Left lung (tissue), 14 donors: ENCODE measurements at places on chromosomes 12 and 14. TPM values are rescaled to one million over a fixed set of nuclear protein-coding genes. Genes with fewer than 3 reads are reported as not detected.

- DNase-seq: no peak
- no peaks in the 10 kb centered on the region for H3K4me1 ChIP-seq
- H3K4me3 ChIP-seq: no peak overlapping the region
Measured at GRCh38 chr12:102629262-102629888, 149.0 kb upstream of the IGF1 start.

Gene PIANP
- 5.6 TPM for polyA plus RNA-seq

DNA sequence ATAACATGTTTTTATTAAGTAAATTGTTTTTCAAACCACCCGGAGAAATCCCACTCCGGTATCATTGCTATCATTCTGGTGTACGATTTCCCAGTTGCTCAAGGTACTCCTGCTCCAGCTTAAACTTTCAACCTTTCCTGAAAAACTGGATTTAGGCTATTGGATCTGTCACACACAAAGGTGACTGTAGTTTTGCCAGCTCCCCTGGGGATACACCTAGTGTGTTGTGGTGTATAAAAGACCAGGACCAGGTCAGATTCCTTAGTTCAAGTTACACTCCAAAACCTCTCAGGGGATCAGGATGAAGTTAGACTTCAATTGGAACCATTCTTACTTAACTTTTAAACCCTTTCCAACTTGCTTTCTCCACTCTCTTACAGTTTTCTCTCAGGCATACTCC, 303.9 kb downstream of the NOVA1 start:
- H3K4me3 ChIP-seq: no peak overlapping the region
- no peak for DNase-seq
- no peaks in the 10 kb centered on the region for H3K27me3 ChIP-seq
- H3K36me3 ChIP-seq: no peaks in the 10 kb centered on the region

Gene SLCO1B1
- polyA plus RNA-seq: not detected

Gene KRT78
- 0.21 TPM for polyA plus RNA-seq

DNA sequence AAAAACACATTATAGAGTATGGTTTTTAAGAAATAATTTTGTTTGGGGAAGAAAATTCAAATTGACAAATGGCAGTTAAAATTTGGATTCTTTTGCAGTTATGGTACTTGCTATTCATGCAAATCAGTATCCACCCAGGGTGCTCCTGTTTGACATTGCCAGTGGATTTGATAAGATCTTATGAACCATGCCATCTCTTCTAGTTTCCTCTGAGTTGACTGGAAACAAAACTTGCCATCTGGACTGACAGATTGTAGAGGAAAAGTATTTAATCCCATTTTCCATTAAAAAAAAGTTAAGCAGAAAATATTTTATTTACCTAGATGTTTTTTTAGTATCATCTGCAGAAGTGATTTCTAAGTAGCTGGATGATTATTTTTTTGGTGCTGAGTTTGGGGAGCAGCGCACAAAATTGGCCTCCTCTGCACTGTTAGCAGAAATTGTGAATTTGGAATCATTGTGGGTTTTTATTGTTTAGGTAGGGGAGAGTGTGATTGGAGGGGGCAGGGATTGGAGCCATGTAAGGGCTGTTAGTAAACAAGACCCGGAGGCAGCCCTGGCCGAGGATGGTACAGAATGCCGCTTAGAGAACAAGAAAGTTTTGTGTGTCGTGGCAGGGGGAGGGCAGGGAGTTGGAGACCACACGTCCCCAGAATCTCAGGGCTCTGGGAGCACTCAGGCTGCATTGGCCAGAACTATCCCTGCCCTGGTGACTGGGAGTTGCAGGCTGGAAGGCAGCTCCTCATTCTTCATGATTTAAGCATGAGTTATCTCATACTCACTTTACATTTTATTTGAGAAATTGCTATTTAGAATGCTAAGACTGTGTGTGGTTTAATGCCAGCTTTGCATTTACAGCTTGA, 56.6 kb downstream of the WDR20 start:
- no peak overlapping the region for H3K4me3 ChIP-seq
- H3K4me1 ChIP-seq: peaks cover 27% of the 10 kb centered on the region
- DNase-seq: no peak
- no peak overlapping the region for H3K27ac ChIP-seq
- peaks cover 52% of the 10 kb centered on the region for H3K36me3 ChIP-seq

- H3K4me3 ChIP-seq: no peak overlapping the region
- no peaks in the 10 kb centered on the region for H3K27me3 ChIP-seq
- H3K4me1 ChIP-seq: peaks cover 55% of the 10 kb centered on the region
- no peak overlapping the region for H3K27ac ChIP-seq
- DNase-seq: no peak
- no peaks in the 10 kb centered on the region for H3K36me3 ChIP-seq
Measured at GRCh38 chr12:50507930-50508329, 3.1 kb downstream of the DIP2B start.

Gene CD69
- polyA plus RNA-seq: 7.0 TPM

Gene CISTR
- not detected for polyA plus RNA-seq

Gene PLEKHD1
- 0.17 TPM for polyA plus RNA-seq

DNA sequence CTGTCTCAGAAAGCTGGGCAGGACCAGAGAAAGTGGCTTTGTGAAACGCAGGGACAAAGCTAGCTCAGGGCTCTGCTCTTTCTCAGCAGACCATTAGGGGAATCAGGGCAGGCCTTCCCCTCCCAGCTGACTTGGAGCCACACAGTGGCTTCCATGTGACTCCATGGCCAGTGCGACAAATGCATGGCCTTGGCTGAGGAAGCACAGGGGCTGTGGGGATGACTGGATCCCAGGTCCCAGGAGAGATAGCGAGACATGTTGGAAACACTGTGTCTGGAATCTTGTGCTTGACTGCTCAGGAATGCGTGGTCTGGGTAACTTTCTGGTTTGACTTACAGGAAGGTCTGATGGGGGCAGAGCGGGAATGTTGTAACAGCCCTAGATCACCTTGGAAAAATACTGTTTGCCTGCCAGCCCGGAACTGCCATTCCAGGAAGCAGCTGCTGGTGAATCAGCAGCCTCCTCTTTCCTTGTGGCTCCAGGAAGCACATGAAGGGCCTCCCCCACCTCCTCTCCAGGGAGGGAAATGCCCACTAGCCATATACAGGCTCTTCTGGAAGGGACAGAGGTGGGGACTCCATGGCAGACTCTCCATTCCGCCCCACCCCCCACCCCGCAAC, 133.5 kb upstream of the HIF1A start:
- H3K4me1 ChIP-seq: peaks cover 74% of the 10 kb centered on the region
- DNase-seq: no peak
- no peaks in the 10 kb centered on the region for H3K36me3 ChIP-seq
- no peak overlapping the region for H3K4me3 ChIP-seq
- no peaks in the 10 kb centered on the region for H3K27me3 ChIP-seq

Gene VRTN
- polyA plus RNA-seq: not detected

Gene NOXRED1
- polyA plus RNA-seq: 2.1 TPM

Gene TBX3
- polyA plus RNA-seq: 104 TPM

Gene PLA2G1B
- 1.5 TPM for polyA plus RNA-seq

- H3K27me3 ChIP-seq: no peaks in the 10 kb centered on the region
- DNase-seq: no peak
- peak overlapping the region; percentile 92 for H3K27ac ChIP-seq
- peaks cover 46% of the 10 kb centered on the region for H3K4me1 ChIP-seq
Measured at GRCh38 chr12:8033153-8034044, 883 bp downstream of the FOXJ2 start.

DNA sequence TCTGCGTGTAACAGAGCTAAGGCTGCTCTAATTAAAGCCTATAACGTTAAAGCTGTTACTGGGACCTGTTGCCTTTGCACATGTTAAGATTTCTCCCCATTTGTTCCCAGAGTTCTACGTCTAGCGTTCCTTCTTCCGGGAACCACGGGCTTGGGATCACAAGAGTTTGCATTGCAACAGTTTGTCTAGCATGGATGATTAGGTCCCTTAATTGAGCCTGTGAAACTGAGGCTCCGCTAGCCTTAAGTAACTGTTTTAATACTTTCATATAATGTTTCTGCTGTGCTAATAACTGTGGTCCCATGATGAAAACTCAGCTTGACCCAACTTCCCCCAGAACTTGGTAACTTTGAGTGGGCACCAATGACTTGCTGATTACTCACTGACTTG, 16.7 kb upstream of the LYZ start:
- no peaks in the 10 kb centered on the region for H3K4me1 ChIP-seq
- DNase-seq: no peak
- no peaks in the 10 kb centered on the region for H3K36me3 ChIP-seq
- peak overlapping the region; percentile 51 for H3K27ac ChIP-seq
- H3K27me3 ChIP-seq: no peaks in the 10 kb centered on the region
- H3K4me3 ChIP-seq: peak overlapping the region; percentile 33

DNA sequence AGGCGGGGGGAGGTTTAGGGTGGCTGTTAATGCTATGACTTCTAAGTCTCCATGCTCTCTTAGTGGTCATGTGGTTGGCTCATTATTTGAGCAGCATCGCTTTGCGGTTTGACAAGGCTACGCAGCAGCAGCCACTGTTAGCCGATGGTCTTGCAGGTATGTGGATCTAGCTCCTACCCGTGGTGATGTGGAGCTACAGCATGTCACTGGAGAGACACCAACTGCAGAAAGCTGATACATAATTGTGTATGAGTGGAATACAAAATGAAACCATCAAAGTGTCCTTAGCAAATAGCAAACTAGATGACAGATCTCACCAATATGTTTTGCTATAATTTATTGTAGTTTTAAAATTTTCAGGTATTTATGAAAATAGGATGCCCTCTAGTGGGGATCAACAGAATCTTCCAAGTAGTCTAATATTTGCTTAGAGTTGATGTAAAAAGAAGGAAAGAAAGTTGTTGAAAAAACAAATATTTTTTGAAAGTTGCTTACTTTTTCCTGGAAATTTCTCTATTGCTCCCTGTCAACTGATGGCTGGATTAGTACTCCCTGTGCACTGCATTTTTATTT, 94.9 kb downstream of the NAV3 start:
- H3K36me3 ChIP-seq: no peaks in the 10 kb centered on the region
- H3K4me3 ChIP-seq: no peak overlapping the region
- no peak overlapping the region for H3K27ac ChIP-seq
- DNase-seq: peak; percentile 87

DNA sequence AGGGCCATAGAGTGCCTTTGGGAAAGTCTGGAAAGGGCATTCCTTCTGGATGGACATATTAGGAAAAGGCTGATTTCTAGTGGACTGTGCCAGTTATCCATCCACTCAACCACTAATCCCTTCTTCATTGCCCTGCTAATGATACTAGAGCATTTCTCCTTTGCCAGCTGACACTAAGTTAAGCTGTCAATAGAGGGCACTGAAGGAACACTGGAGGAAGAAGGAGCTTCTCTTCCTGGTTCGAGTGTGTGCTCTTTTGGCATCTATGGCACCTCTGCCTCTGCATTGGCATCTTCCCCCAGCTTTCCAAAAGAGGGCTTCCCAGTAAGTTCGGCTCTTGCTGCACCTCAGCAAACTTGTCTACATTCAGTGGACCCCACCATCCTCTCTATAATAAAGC, 165.4 kb downstream of the DERA start:
- H3K4me3 ChIP-seq: no peak overlapping the region
- no peak for DNase-seq
- no peaks in the 10 kb centered on the region for H3K27me3 ChIP-seq
- H3K27ac ChIP-seq: no peak overlapping the region
- no peaks in the 10 kb centered on the region for H3K4me1 ChIP-seq

- H3K36me3 ChIP-seq: no peaks in the 10 kb centered on the region
- H3K27ac ChIP-seq: no peak overlapping the region
- no peaks in the 10 kb centered on the region for H3K27me3 ChIP-seq
- no peak overlapping the region for H3K4me3 ChIP-seq
- DNase-seq: no peak
- no peaks in the 10 kb centered on the region for H3K4me1 ChIP-seq
Measured at GRCh38 chr14:101196795-101197590, 293.5 kb upstream of the RTL1 start.

GRCh38 chr12:19517583-19517982, 78.3 kb downstream of the AEBP2 start:
- no peaks in the 10 kb centered on the region for H3K27me3 ChIP-seq
- H3K4me1 ChIP-seq: no peaks in the 10 kb centered on the region
- H3K27ac ChIP-seq: no peak overlapping the region
- no peak for DNase-seq
- peaks cover 33% of the 10 kb centered on the region for H3K36me3 ChIP-seq
- H3K4me3 ChIP-seq: no peak overlapping the region

- H3K27me3 ChIP-seq: no peaks in the 10 kb centered on the region
- peaks cover 36% of the 10 kb centered on the region for H3K4me1 ChIP-seq
- no peaks in the 10 kb centered on the region for H3K36me3 ChIP-seq
- DNase-seq: no peak
- H3K27ac ChIP-seq: peak overlapping the region; percentile 68
Measured at GRCh38 chr12:93784339-93785086, 107.3 kb downstream of the CRADD start.

GRCh38 chr14:43939836-43940235, 567.2 kb downstream of the FSCB start:
- no peak overlapping the region for H3K4me3 ChIP-seq
- H3K36me3 ChIP-seq: no peaks in the 10 kb centered on the region
- H3K27me3 ChIP-seq: no peaks in the 10 kb centered on the region

DNA sequence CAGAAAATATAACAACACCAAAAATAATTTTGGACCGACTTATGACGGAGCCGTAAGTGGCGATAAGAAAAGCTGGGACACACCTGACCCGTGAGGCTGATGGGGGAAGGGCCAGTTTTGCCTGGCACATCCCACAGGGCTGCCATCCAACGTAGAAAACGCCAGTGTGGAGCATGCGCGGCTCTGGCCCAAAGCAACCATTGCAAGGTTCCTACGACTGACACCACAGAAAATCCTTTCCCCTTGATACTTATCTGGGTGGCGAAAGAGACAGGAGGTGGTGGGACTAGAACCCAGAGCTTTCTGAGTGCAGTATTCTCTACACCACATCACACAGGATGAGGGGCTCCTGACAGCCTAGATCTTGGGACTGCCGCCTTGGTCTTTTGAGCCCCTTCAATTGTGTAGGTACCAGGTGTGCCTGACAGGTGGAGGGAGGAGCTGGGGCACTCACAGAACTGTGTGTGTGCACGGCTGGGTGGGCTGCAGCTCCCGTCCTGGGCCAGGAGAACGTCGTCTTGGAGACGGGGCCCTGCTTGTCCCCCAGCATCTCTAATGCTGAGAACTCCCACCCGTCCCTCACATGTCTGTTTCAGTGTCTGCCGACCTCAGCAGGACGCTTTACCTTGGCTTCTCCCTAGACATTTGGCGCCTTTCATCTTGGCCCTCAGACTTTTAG, 17.4 kb upstream of the CACNA2D4 start:
- peak overlapping the region; percentile 62 for H3K27ac ChIP-seq
- H3K27me3 ChIP-seq: peaks cover 12% of the 10 kb centered on the region
- no peak overlapping the region for H3K4me3 ChIP-seq
- DNase-seq: no peak
- H3K36me3 ChIP-seq: no peaks in the 10 kb centered on the region

GRCh38 chr12:70270108-70270507, 26.9 kb downstream of the CNOT2 start:
- H3K4me1 ChIP-seq: peaks cover 38% of the 10 kb centered on the region
- no peaks in the 10 kb centered on the region for H3K27me3 ChIP-seq

- H3K4me1 ChIP-seq: peaks cover 15% of the 10 kb centered on the region
- no peaks in the 10 kb centered on the region for H3K27me3 ChIP-seq
- peaks cover 44% of the 10 kb centered on the region for H3K36me3 ChIP-seq
- peak overlapping the region; percentile 100 for H3K27ac ChIP-seq
Measured at GRCh38 chr14:22919601-22919921, 612 bp upstream of the RBM23 start.

Gene AGAP2
- 0.56 TPM for polyA plus RNA-seq
